ENCODE measurements at places on chromosomes 6 and 20. TPM values are rescaled to one million over a fixed set of nuclear protein-coding genes. Genes with fewer than 3 reads are reported as not detected.

GRCh38 chr6:51619042-51619799 is 468.2 kb downstream of the PKHD1 start:
- DNase-seq, result no peak

DNA sequence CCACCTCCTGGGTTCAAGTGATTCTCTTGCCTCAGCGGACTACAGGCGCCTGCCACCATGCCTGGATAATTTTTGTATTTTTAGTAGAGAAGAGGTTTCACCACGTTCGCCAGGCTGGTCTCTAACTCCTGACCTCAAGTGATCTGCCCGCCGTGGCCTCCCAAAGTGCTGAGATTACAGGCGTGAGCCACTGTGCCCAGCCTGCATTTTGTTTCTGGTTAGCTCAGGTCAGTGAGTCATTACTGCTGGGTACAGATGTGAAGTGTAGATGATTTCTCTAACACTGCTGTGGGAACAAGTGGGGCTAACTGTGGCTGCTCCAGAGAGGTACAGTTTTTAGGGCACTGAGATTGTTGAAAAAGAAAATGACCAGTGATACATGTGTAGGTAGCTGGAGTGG is 188.6 kb downstream of the PRL start:
- DNase-seq, result no peak

GRCh38 chr6:14547284-14547998 is 429.9 kb downstream of the CD83 start:
- DNase-seq, result no peak

DNA sequence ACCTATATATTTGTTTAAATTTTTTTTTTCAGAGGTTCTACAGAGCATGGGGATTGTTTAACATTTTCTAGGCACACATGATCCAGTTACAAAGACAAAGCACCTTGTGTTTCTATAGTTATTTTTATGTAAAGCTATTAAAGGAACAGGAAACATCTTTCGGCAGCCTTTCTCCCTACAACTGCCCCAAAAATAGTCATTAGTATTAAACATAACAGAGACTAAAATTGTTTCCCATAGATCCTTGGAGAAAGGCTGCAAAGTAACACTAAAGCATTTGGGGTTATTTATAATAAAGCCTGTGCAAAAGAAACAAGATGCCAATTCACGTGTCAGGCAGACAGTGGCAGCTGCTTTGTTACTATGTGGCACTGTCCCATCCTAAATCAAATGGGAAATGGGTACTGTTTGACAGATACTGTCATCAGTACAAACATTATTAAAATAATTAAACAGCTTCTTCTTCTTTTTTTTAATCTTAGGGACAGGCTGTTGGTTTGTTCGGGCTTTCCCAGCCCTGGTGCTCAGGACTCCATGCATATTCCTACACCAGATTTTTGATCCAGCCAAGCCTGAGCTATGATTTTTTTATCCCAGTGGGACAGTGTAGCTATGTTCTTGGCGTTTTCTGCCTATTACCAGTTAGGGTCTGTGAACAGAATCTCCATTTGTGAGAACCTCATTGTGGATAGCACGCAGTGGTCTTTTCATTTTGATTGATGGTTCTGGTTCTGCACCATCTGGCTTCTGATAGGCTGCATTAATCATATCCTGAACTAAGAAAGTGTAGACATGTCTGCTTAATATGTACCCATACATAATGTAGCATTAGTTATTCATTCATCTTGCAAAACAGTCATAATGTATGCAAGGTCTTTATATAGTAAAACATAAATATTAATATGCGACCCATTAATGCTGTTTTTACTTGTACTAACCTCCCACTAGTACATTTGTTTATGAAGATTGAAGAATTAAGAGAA is 460.4 kb upstream of the SOX4 start:
- DNase-seq, result no peak

Gene CCNC
- total RNA-seq, result 106 TPM
